ENCODE measurements at places on chromosomes 7 and 10.

- no peak for DNase-seq
These were observed 39.2 kb upstream of the JCAD start for GRCh38 chr10:30098629-30099028.

DNA sequence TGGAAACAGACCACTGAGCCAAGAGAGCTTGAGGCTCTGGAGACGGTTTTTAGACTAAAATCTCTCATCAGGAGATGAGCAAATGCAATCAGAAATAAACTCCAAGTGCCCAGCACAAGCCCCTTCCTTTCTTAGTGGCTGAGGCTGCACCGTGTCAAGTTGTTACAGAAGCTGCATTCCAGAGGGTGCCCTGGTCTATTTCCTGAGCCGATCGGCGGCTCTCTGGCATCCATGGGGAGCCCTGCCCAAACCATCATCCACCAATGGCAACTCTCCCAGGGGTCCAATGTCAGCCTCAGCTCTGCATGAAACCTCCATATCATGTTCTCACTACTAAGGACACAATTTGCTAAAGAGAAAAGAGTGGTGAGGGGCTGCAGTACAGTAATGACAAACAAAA is 89.6 kb downstream of the SVIL start:
- no peak for DNase-seq

GRCh38 chr7:117673367-117673766 is 193.5 kb downstream of the CFTR start:
- DNase-seq, result no peak

DNA sequence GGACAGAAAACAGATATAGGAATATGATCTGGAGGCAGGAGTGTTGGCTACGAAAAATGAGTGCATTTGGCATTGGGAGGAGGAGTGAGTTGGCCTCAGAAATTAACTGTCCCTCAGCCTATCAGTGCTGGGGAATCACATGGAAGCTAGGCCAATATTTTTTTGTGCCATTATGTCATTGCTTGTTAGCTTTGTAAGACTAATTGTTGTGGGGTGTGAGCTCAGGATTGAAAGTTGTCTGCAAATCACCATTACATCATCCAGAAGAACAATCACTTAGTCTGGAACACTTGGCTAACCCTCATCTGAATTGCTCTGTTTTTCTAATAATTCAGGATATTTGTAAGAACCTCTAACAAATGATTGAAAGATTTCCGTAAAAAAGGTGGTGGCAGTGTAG is 45.2 kb upstream of the SEMA3D start:
- no peak for DNase-seq

- no peak for DNase-seq
These were observed 57.9 kb downstream of the ZNF438 start for GRCh38 chr10:30973737-30974136.

GRCh38 chr7:116441534-116441933 is 58.0 kb upstream of the CAV2 start:
- DNase-seq, result no peak

DNA sequence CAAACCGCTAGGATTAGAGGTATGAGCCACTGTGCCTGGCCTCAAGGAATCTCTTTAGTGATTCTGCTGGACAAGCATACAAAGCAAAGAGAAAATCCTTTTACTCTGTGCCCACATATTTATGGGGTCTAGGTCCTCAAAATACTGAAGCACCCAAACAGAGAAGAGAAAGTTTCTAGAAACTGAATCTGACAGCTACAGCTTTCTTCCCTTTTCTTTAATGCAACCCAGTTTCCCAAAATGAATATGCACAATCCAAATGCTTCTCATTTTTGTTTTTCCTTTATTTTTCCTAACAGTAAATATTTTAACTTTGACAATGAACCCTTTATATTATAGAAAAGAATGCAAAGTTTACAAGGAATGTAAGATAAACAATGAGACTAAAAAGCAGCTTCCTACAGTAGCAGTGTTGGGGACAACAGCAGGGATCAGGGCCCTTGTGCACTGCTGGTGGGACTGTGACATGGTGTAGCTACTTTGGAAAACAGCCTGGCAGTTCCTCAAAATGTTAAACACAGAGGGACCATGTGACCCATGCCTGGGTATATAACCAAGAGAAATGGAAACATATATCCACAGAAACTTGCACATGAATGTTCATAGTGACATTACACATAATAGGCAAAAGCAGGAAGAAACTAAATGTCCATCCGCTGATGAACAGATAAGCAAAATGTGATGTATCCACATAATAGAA is 325.2 kb downstream of the PRPF18 start:
- DNase-seq, result no peak

- no peak for DNase-seq
These were observed 5.8 kb upstream of the SAMD8 start for GRCh38 chr10:75105576-75106197.

DNA sequence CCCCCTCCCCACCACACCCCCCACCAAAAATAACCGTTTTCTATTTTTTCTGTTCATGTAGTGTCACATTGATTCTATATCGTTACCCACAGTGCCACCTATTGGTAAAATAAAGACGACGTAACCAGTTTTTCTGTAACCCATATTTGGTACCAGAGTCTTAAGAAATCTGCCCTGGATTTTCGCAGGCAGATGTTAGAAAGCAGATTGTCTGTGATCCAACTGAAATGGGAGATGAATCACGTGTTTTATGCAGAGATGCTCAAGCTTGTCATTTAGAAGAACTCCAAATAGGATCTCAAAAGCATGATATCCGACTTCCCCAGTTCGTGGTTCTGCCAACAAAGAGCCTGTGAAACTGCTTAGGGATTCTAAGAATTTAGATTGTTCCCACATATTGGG is 261.1 kb upstream of the CSTF2T start:
- DNase-seq, result no peak

DNA sequence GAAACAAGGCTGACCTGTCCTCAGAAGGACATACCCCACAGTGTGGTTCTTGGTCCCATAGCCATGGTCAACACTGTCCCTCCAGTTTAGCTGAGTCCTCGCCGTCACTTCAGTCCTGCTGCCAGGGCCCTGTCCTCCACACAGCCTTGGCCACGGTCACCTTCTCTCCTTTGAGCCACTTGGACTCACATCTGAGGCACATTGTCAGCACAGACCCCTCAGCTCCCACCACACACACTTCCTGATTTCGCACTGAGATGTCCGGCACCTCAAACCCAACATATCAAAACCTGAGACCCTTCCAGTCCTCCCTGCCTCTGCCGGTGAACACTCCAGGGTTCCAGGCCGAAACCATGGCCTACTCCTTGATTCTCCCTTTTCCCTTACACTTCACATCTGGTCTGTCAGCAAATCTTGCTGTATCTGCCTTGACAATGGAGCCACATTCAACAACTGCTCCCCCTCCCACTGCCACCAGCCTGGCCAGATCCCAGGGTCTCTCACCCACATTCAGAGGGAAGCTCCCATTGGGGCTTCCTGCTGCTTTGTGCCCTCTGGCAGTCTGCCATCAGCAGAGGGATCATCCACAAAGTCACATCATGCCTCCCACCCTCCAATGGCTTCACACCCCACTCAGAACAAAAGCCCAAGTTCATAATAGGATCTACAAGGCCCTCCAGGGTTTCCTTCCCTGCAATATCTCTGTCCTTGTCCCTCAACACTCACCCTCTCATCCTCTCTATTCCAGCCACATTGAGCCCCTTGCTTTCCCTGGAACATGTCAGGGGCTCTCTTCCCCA is 219.6 kb upstream of the SHH start:
- no peak for DNase-seq

DNA sequence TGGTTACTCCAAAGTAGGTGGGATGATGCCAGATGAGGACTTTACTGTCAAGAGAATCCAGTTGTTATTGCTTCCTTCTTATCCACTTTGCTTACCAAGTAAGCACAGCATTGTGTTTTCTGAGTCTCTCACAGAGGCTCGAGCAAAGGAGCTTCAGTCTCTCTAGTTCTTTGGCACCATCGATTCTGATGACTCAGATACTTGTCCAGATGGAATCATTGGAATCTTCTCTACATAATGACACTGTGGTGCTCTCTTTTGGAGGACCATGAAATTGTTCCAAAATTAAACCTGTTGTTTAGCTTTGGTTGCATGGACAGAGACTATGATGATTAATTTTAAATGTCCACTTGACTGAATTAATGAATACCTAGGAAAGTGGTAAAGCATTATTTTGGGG is 132.6 kb downstream of the NXPH1 start:
- DNase-seq, result no peak

DNA sequence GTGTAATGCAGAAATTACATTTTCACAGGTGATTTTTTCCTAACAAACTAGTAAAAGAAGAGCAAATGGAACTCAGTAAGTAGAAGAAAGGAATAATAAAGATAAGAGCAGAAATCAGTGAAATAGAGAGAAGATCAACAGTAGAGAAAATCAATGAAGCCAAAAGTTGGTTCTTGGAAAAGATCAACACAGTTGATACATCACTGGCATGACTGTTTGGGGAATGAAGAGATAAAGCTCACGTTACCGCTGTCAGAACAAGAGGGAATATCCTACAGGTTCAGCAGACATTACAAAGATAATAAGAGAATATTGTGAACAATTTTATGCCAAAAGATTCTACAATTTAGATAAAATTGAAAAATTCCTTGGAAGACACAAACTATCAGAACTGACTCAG is 146.4 kb downstream of the ACTR3B start:
- no peak for DNase-seq

GRCh38 chr10:34826221-34826620 is 11.1 kb upstream of the PARD3 start:
- no peak for DNase-seq

GRCh38 chr10:93447970-93448369 is 34.2 kb downstream of the MYOF start:
- DNase-seq, result no peak

GRCh38 chr7:130334274-130334673 is 10.3 kb upstream of the CPA5 start:
- no peak for DNase-seq

DNA sequence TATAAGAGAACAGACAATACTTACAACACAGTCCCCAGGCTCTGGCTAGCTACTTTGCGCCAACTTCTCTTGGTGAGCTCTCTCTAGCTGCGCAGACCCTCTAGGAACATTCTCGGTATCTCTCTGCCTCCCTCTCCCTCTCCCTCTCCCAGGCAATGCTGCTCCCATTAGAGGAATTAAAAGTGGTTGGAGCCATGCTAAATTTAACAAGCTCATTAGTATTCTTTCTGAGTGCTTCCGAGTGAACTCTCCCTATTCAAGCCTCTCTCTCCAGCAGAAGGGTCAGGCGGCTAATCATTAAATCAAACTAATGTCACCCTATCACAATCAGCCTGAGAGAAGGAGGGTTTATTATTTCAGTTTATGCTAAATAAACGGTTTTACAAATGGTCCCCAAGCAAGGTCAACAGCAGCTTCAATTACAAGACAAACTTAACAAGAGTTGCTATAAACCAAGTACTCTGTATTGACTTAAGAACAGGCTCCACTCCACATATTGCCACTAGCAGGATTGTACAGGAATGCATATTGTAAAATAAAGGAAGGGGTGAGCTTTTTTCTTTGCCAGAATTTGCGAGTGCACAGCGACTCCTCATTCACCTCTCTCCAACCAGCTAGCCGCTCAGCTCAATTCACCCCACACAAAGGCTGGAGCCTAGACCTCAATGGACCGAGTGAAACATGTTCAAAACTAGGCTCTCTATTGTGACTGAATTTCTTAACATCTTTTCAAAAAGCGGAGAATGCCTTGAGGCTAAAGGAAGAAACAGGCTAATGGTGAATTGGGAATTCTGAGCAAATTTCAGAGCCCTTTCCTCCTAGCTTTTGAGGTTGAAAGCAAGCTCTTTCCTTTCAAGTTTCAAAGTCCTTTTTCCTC is 84.4 kb downstream of the GLI3 start:
- DNase-seq, result no peak

- no peak for DNase-seq
These were observed 5.5 kb downstream of the ADRA2A start for GRCh38 chr10:111082102-111082975.

- DNase-seq, result no peak
These were observed 595.5 kb downstream of the INHBA start for GRCh38 chr7:41107330-41107937.

DNA sequence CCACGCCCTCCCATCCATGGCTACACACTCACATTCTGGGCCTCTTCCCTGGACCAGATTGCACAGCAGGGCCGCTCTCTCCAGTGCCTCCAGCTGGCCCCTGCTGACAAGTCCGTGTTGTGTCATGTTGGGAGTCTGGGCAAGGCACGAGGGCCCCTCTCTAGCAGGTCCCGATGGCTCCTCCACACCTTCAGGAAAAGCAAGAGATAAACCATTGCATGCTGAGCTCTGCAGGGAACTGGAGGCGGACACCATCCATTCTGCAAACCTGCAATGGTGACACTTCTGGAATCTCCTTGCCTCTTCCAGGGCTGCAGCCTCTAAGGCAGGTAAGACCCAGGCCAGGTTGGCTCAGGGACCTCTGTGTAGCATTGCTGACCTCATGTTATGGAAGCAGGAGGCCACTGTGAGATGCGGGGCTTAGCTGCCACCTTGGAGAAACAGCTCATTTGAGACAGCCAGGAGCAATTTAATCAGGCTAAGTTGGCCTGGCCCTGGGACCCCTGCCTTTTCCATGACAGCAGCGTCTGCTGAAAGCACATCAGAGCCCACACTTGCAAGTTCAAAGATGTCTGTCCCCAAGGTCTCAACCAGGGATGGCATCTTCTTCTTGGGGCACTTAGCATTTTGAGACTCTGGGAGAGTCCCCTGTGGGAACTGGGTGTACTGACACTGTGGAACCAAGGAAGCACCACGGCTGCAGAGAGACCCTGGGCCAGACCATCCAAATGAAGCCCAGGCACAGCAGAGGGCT is 34.2 kb upstream of the LEP start:
- no peak for DNase-seq

GRCh38 chr10:63720676-63721075 is 199.5 kb downstream of the REEP3 start:
- DNase-seq, result no peak

DNA sequence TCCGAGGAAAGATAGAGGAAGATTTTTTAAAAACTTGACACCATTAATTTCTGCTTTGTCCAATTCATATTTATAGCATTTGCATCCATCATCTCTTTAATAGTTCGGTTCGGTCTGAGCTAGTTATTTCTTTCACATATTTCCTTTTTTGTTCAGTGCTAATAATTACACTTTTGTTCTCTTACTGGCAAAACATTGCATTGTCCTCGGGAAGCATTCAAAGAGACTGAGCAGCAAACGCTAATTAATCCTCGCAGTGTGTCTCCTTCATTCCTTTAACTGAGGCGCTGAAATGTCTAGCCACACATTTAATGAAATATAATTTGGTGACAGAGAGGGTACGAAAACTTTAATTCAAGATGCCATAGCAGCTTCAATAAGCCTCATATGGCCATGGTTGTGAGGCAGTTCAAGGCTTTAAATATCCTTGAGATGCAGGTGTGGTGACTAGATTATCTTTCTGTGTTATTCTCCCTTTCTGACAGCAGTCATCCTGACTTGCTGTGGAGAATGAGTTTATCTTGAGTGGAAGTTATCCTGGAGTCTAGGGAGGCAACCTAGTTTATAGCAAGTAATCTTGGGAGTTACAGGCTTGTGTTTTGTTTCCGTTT is 431.4 kb downstream of the SDK1 start:
- no peak for DNase-seq

DNA sequence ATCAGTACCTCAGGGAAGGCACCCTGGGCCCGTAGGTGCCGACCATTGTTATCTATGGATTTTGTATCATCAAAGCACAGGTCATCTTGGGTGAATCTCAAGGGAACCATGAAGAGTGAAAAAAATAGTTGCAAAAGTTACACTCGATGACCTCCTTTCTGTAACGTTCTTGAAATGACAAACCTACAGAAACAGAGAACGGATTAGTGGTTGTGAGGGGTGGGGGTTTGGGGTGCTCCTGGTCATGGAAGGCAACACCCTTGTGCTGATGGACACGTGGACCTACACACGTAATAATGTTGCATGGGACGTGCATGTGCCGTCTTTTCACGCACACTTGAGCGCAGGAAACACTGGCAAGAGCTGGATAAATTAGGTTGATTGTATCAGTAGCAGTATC is 655.9 kb downstream of the SDK1 start:
- no peak for DNase-seq

Data from T-helper 2 cell treated with Interferon-gamma antibody and Interleukin-4, amounts not matched to agents 5 μg/mL and 100 μg/mL, for 36 hours (primary cell).